ENCODE measurements at places on chromosomes 1 and 21. TPM values are rescaled to one million over a fixed set of nuclear protein-coding genes. Genes with fewer than 3 reads are reported as not detected.

The IFI44L gene
- not detected for total RNA-seq

The ARMH1 gene
- 0.63 TPM for total RNA-seq

The PIK3R3 gene
- 13.6 TPM for total RNA-seq

The OPRD1 gene
- 3.3 TPM for total RNA-seq

The KIAA1614 gene
- 3.1 TPM for total RNA-seq

The LAD1 gene
- total RNA-seq, result 30.5 TPM

The ESRRG gene
- total RNA-seq, result 1.7 TPM

The FMO3 gene
- not detected for total RNA-seq

The HTR6 gene
- total RNA-seq, result 0.69 TPM

The TAF5L gene
- total RNA-seq, result 23.3 TPM

The CHIA gene
- total RNA-seq, result not detected

The OR2T35 gene
- total RNA-seq, result not detected

The CENPS gene
- total RNA-seq, result 15.7 TPM
